ENCODE measurements at places on chromosomes 1 and 21.

- no peak for DNase-seq
Observed at GRCh38 chr1:10834770-10835412, 38.4 kb upstream of the CASZ1 start.

DNA sequence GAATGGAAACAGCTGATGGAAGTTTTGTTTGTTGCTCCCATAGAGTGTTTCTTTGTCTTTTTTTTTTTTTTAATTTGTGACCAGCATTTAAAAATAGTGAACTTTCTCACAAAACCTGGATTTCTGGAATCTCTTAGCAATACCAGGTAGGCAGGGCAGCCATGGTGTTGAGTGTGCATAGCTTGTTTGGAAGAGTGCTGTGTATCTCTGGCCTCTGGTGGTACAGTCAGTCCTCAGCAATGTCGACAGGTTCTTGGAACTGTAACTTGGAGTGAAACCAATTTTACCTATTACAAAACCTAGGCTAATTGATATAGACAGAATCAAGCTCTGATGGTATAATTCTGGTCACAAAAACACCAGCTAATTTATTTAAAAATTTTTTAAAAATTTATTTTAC lies 6.7 kb downstream of the AADACL3 start:
- DNase-seq = no peak

DNA sequence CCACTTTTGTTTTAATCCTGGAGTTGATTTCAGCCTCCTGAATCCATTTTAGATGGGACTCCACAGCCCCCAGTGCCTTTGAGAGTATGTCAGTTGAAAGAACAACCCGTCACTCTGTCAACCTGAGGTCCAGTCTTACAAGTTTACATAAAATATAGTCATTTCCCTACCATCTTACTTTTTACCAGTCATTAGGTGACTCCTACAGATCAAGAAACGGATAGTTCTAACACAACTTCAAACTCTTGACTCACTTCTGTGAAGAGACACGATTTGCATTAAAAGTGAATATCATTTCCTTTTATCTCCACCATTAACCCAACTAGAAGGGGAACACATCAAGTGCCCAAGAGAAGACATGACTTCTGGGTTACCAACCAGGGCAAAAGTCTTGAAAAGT lies 147.1 kb downstream of the NTPCR start:
- DNase-seq = no peak

DNA sequence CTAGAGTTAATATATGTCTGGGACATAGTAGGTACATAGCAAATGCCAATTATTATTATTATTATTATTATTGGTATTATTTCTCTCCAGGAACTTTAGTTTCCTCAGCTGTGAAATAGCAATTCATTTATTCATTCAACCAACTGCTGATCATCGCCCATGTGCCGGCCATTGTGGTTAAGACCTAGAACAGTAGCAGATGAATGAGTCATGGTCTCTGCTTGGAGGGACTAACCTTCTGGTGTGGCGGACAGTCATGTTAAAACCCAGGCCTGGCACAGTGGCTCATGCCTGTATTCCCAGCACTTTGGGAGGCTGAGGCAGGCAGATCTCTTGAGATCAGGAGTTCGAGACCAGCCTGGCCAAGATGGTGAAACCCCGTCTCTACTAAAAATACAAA lies 23.8 kb upstream of the LDLRAP1 start:
- DNase-seq = no peak

GRCh38 chr1:71053758-71054157 lies 6.1 kb upstream of the PTGER3 start:
- DNase-seq = no peak

GRCh38 chr1:29004288-29004687 lies 89.9 kb downstream of the EPB41 start:
- no peak for DNase-seq

- no peak for DNase-seq
Observed at GRCh38 chr1:188708795-188709535, 1768.7 kb downstream of the BRINP3 start.

DNA sequence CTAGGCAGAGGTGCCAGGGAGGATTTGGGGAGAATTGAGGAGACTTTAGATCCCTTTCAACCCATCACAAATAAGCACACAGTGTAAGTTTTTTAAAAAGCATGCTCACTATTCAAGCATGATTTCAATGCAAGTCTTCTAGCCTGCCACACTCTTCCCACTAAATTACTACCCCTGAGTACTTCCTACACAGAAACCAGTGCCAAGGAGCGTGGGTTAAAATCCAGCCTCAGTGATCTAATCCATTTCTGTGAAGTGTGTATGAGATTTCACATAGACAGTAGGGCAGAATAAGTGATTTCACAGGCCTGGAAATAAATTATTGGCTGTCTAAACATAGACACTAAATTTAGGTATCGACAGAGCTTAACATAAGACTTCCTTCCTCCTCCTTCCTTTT lies 142.9 kb upstream of the ATP1B1 start:
- DNase-seq = no peak

GRCh38 chr1:84506729-84507453 lies 510 bp upstream of the GNG5 start:
- no peak for DNase-seq

GRCh38 chr1:100353988-100354387 lies 1.7 kb downstream of the CDC14A start:
- DNase-seq = no peak

- no peak for DNase-seq
Observed at GRCh38 chr21:28737674-28738419, 254.8 kb downstream of the LTN1 start.

DNA sequence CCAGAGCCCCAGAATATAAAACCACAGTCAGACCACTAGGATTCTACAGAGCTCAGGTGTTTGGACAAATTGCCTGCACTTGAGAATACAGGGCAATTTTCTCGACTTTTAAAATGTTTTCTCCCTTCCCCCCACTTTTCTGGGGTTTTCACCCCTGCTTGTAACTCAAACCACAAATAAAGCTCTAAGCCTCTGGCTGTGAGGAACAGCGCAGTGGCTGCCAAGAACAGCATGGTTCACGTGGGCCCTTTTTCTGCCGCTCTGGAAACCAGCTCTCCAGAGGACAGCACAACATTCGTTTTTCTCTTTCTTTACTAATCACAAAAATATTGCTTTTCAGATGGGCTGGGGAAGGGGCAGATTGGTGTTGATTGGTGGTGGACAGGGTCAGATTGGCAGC lies 102.2 kb upstream of the JUN start:
- DNase-seq = no peak

DNA sequence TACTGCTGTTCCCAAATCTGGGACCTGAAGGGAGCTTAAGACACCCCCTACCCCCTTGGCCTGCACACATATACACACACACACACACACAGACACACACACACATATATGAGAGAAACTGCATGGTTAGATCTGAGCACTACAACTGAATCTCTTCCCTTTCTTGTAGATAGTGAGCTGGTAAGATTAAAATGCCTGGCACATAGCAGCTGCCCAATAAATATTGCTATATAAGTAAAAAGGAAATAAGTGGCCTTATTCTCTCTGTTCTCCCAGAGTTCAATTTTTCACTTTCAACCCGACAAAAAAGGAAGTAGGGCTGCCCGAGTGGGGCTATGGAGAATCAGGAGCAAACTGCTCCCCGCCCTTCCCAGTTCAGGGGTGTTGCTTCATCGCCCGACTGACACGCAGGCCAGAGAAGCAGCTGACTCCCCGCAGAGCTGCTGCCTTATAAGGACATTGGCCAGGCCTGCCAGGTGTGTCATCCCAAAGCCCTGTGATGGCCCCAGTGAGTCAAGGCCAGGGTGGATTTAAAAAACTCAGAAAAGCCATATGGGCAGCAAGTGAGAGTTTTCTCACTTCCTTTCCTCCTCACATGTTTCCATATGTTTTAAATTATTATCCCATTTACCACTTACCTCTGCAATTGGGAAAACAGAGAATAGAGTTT lies 106.5 kb upstream of the SLC44A3 start:
- peak; percentile 72 for DNase-seq

- DNase-seq = no peak
Observed at GRCh38 chr21:21210552-21210951, 212.3 kb downstream of the NCAM2 start.

DNA sequence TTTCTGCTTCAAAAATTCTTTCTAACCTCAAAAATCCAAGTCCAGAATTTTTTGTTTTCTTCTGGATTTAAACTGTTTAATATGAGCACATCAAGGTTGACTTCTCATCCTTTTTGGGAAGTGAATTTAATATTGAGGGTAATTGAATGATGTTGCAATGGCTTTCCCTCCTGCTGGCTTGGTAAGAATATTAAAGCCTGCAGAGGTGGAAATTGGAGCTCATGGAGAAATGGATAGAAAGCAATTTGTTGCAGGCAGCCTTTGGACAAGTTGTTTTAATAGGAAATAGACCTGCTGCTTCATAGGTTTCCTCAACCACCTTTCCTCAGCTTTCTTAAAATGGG lies 124.7 kb downstream of the SYT2 start:
- DNase-seq = no peak

- no peak for DNase-seq
Observed at GRCh38 chr1:224938652-224939051, 9.2 kb downstream of the DNAH14 start.

- no peak for DNase-seq
Observed at GRCh38 chr1:1616045-1616790, 918 bp downstream of the MIB2 start.

DNA sequence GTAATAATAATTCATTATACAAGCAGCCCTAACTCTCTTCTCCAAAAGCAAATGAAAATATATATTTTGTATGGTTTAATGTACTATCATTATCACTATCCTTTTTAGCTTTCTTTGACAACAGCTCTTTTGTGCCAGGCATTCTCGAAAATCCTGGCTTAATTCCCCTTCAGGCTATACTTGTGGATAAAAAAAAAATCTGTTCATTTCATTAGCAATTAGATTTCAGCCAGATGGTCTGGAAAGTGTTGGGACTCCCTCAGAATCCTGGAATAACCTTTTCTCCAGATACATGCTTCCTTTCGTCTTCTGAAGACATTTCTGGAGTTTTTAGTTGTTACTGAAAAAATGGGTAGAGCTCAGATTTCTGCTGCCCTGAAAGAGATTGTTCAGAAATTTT lies 83.4 kb upstream of the PLPPR4 start:
- no peak for DNase-seq

GRCh38 chr1:74247881-74248528 lies 12.8 kb downstream of the TNNI3K start:
- DNase-seq = no peak

- DNase-seq = no peak
Observed at GRCh38 chr1:161106431-161106830, 8.3 kb downstream of the KLHDC9 start.

- no peak for DNase-seq
Observed at GRCh38 chr1:84089867-84090266, 54.2 kb upstream of the PRKACB start.

- DNase-seq = no peak
Observed at GRCh38 chr1:226643611-226644540, 95.2 kb downstream of the ITPKB start.
